CD4-positive, alpha-beta memory T cell (primary cell): ENCODE measurements at places on chromosomes 2 and 18. TPM values are rescaled to one million over a fixed set of nuclear protein-coding genes. Genes with fewer than 3 reads are reported as not detected.

RAB17 gene
- not detected for polyA plus RNA-seq

MEIS1 gene
- not detected for polyA plus RNA-seq

ZNF804A gene
- 0.05 TPM for polyA plus RNA-seq

CTAGE1 gene
- not detected for polyA plus RNA-seq

KIF5C gene
- polyA plus RNA-seq: 5.4 TPM

ZSWIM2 gene
- not detected for polyA plus RNA-seq

DNA sequence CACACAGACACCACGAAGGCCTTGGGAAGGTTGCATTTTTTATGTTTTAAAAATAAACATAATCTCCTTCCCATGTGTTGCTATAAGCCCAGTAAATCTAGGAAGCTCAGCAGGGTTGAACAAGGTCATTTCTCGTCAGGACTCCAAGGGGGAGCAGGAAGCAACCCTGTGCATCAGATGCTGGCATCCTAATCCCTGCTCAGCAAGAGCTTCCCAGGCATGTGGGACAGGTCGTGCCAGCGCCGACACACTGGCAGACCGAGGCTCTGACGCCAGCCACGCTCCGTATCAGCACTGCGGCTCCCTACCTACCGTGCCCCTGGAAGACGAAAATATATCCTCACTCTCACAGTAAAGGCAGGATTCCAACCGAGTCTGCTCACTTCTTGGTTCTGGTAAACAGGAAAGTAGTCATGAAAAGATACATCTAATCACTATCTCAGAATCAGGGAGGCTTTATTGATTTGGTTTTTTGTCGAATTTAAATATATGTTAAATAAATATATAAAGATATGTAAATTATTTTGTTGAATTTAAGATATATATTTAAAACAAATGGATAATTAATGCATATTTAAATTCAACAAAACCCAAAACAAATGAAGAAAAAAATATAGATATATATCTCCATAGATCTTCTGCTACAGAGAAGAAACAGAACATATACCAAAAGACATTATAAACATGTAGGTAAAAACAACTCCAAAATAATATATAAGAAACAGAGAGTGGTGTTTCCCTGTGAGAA, 61.4 kb downstream of the TXNL1 start:
- DNase-seq: no peak
- H3K36me3 ChIP-seq: no peaks in the 10 kb centered on the region
- no peak overlapping the region for H3K4me3 ChIP-seq
- H3K27me3 ChIP-seq: no peaks in the 10 kb centered on the region
- no peaks in the 10 kb centered on the region for H3K4me1 ChIP-seq
- H3K27ac ChIP-seq: no peak overlapping the region

GRCh38 chr2:74849228-74849892, 15.4 kb downstream of the HK2 start:
- H3K4me3 ChIP-seq: peak overlapping the region; percentile 21
- peaks cover 69% of the 10 kb centered on the region for H3K4me1 ChIP-seq
- H3K27ac ChIP-seq: peak overlapping the region; percentile 69
- peak; percentile 72 for DNase-seq

- H3K4me3 ChIP-seq: peak overlapping the region; percentile 100
- peaks cover 57% of the 10 kb centered on the region for H3K4me1 ChIP-seq
- DNase-seq: no peak
Observed at GRCh38 chr2:86194751-86195054, 559 bp downstream of the IMMT start.

DNA sequence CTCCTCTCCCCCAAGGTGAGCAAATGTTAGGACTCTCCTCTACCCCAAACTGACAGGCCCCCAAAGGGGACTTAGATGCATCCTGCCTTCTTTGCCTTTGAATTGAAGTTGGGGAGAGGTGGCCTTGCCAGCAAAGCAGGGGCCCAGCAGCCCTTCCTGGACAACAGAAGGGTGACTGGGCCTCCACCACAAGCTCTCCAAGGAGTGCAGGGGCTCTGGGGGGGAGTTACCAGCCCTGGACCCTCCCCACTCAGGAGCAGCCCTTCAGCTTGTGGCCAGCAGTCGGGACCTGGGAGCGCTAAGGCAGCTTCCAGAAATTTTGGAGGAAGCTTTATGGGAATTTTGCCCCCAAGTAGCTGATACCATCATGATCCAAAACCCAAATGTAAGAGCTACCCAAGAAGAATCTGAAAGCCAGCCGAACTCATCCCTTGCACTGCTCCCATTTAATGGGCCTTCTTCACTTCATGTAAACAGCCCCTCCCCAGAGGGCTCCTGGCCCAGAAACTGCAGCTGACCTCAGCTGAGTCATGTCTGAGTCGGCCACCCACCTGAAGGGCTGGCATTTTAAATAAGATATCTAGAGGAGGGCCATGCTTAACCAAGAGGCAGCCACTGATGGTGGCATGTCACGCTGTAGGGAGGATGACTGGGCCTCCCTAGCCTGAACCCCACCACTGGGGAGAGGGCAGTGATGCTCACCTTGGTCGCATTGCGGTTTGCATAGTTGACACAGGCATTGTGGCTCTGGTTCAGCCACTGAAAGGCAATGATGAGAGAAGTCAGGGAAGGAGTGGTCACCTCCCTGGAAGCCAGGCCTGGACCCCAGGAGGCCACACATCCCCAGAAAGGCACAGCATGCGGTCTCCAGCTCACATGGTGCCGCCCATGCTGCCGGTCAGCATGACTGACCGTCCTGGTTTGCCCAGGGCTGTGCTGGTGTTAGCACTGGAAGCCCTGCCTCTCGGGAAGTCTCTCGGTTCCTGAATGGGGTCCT, 71.5 kb downstream of the SFXN5 start:
- H3K36me3 ChIP-seq: no peaks in the 10 kb centered on the region
- no peak overlapping the region for H3K4me3 ChIP-seq
- no peak for DNase-seq
- no peak overlapping the region for H3K27ac ChIP-seq

GRCh38 chr2:18500333-18500732, 60.1 kb downstream of the RDH14 start:
- DNase-seq: no peak
- H3K27ac ChIP-seq: no peak overlapping the region
- no peaks in the 10 kb centered on the region for H3K4me1 ChIP-seq
- no peaks in the 10 kb centered on the region for H3K27me3 ChIP-seq

- H3K27me3 ChIP-seq: no peaks in the 10 kb centered on the region
- no peak for DNase-seq
- no peak overlapping the region for H3K27ac ChIP-seq
- H3K4me3 ChIP-seq: no peak overlapping the region
- H3K4me1 ChIP-seq: no peaks in the 10 kb centered on the region
Observed at GRCh38 chr2:166068981-166069380, 58.8 kb downstream of the SCN1A start.

DNA sequence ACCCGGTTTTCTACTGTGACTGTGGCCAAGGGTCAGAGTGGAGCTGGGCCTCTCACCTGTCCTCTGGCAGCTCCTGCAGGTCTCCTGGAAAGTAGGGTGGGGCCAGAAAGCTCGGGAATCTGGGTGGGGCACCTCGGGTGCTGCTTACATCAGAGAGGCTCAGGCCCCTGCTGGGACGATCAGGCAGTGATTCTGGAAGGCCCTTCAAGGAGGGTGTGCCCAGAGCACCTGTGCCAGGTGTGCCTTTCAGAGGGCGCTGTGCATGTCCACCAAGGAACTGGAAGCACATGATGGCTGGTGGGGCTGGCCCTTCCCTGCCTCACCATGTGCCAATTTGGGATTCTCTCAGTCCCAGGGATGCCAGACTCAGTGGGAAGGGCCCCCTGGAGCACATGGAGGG, 44.0 kb downstream of the ATP6V1C2 start:
- H3K27me3 ChIP-seq: no peaks in the 10 kb centered on the region
- H3K4me1 ChIP-seq: no peaks in the 10 kb centered on the region
- DNase-seq: no peak
- H3K36me3 ChIP-seq: no peaks in the 10 kb centered on the region
- H3K27ac ChIP-seq: no peak overlapping the region

DNA sequence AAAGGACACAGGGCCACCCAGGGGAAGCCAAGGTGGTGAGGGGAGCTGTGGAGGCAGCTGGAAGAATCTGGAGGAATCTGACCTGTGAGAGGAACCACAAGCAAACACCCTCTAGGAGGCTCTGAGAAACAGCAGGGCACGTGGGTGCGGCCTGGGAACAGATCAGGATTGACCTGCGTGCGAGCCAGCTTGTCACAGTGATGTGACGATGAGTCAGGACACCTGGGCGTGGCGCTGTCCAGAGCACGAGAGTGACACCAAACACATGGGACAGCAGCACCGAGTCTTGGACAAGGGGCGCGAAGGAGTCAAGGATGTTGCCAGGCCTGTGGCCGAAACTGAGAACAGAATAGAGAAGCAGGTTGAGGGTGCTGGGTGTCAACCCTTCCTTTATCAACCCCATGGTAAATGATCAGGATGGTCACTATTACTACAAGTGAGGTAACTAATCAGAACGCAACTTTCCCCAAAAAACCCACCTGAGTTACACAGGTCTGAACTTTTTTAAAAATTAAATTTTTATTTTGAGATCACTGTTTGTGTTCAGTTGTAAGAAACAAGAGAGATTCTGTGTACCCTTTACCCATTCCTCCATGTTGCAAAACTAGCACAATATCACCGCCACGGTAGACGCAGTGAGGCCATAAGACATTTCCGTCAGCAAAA, 637 bp upstream of the SFT2D3 start:
- no peaks in the 10 kb centered on the region for H3K36me3 ChIP-seq
- H3K4me3 ChIP-seq: peak overlapping the region; percentile 74
- no peak for DNase-seq

DNA sequence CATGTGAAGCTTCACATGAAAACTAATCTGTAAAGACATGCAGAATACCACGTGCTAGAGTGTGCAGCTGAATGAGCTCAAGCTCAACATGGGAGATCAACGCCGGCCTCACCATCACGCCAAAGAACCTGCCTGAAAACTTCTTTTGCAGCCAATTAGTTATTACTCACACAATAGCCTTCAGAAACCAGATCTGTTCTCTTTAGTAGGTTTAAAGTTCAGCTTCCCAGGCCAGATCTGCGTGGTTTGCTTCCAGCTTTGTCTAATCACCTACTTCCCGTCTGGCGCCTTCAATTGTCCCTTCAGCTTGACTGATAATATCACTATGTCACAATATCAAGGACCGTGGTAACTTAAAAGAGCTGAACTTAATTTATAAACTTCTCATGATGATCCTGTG, 68.0 kb upstream of the ZNF236 start:
- H3K4me3 ChIP-seq: no peak overlapping the region
- no peaks in the 10 kb centered on the region for H3K36me3 ChIP-seq
- H3K4me1 ChIP-seq: no peaks in the 10 kb centered on the region
- no peak for DNase-seq
- no peak overlapping the region for H3K27ac ChIP-seq
- no peaks in the 10 kb centered on the region for H3K27me3 ChIP-seq

DNA sequence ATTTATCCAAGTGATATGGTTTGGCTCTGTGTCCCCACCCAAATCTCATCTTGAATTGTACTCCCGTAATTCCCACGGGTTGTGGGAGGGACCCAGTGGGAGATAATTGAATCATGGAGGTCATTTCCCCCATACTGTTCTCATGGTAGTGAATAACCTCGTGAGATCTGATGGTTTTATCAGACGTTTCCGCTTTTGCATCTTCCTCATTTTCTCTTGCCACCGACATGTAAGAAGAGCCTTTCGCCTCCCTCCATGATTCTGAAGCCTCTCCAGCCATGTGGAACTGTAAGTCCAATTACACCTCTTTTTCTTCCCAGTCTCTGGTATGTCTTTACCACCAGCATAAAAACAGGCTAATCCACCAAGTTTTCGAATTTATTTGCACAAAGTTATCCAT, 20.3 kb upstream of the CHST10 start:
- no peak overlapping the region for H3K27ac ChIP-seq
- H3K4me3 ChIP-seq: no peak overlapping the region
- H3K27me3 ChIP-seq: no peaks in the 10 kb centered on the region
- H3K4me1 ChIP-seq: no peaks in the 10 kb centered on the region
- no peak for DNase-seq
- no peaks in the 10 kb centered on the region for H3K36me3 ChIP-seq

- no peak for DNase-seq
- H3K4me3 ChIP-seq: no peak overlapping the region
- peaks cover 35% of the 10 kb centered on the region for H3K36me3 ChIP-seq
- no peaks in the 10 kb centered on the region for H3K27me3 ChIP-seq
- peaks cover 8% of the 10 kb centered on the region for H3K4me1 ChIP-seq
Observed at GRCh38 chr2:172472446-172473033, 45.2 kb downstream of the ITGA6 start.

DNA sequence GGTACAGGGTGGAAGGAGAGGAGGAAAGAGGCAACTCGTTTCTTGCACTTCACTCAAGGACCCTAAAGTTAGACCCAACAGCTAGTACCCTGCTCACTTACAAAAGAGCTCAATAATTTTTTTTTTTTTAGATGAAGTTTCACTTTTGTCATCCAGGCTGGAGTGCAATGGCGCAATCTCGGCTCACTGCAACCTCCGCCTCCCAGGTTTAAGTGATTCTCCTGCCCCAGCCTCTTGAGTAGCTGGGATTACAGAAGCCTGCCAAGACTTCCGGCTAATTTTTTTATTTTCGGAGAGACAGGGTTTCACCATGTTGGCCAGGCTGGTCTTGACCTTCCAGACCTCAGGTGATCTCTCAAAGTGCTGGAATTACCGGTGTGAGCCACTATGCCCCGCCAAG, 4.1 kb downstream of the ASB3 start:
- no peaks in the 10 kb centered on the region for H3K36me3 ChIP-seq
- H3K4me1 ChIP-seq: peaks cover 31% of the 10 kb centered on the region
- DNase-seq: no peak
- H3K4me3 ChIP-seq: no peak overlapping the region
- no peak overlapping the region for H3K27ac ChIP-seq
- no peaks in the 10 kb centered on the region for H3K27me3 ChIP-seq

DNA sequence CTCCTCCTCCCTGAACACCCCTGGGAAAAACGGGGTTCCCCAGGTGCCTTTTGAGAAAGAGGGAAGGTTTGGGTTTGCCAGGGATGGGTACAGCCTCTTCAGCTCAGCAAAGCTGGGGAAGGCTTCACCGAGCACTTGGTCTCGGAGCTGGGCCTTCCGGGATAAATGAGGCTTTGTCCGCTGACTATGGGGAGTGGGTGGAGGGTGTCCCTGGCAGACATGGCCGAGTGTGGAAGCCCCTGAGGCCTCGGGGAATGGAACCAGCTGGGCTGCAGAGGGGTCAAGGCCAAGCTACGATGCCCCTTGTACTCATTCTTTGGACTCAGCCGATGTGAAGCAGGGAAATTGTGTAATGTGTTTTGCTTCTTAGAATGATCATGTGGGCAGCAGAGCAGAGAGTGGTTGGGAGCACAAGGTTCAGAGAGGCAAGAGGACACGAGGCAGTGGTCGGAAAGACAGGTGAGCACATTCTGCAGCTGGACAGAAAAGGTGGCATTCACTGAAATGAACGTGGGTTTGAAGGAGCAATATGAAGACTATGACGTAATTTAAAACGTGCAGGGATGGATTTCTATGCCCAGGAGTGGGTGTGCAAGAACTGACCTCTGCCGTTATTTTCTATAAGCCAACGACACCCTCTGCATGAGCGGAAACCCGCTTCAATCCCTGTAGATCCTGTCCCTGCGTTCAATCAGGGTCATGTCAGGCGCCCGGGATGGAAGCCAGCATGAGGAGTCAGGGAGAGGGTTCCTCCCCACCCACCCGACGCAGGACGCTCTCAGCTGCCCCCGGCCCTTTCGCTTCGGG, 142.6 kb downstream of the PXDN start:
- no peak for DNase-seq
- no peaks in the 10 kb centered on the region for H3K4me1 ChIP-seq
- no peaks in the 10 kb centered on the region for H3K36me3 ChIP-seq
- H3K27ac ChIP-seq: no peak overlapping the region
